RWPE2 (cell line): ENCODE measurements at places on chromosomes 1 and 21.

DNA sequence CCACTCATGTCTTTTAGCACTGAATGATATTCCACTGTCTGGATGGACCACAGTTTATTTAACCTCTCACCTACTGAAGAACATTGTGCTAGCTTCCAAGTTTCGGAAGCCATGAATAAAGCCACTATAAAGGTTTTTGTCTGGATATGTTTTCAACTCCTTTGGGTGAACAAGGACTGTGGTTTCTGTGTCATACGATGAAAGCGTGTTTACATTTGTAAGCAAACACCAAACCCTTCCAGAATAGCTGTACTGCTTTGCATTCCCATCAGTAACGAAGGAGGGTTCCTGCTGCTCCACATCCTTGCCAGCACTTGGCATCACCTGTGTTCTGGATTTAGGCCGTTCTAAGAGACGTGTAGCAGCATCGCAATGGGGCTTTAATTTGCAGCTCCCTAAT is 10.7 kb upstream of the ARHGEF16 start:
- DNase-seq = no peak

GRCh38 chr1:150621497-150622302 is 7.7 kb downstream of the ENSA start:
- no peak for DNase-seq

DNA sequence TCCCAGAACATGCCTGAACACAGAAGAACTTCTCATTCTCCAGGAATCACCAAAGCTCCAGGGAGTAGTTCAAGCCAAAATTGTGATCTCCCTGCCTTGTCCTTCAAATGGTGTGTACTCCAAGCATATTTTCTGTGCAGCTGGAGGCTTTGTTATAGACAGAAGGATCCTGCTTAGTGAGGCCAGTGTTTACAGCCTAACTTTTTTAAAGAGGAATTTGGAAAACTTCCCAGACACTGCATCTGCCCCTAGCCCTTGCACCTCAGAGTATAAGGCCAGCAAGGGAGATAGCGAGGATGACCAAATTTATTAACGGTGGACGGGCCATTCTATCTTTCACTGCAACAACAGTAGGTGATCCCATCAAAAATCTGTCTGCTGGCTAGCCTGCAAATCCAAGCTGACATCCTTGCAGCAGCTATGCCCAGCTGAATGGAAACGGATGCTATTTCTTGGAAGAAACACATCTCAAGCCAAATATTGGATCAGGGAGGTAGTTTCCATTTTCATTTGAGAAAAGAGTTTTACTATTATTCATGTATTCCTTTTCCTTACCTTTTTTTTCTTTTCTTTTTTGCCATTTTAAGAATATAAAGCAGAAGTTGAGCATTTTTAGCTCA is 249.8 kb downstream of the USH2A start:
- DNase-seq = no peak

GRCh38 chr1:215987092-215987875 is 420.2 kb downstream of the KCTD3 start:
- DNase-seq = no peak

GRCh38 chr1:61433646-61434045 is 291.3 kb downstream of the TM2D1 start:
- no peak for DNase-seq

DNA sequence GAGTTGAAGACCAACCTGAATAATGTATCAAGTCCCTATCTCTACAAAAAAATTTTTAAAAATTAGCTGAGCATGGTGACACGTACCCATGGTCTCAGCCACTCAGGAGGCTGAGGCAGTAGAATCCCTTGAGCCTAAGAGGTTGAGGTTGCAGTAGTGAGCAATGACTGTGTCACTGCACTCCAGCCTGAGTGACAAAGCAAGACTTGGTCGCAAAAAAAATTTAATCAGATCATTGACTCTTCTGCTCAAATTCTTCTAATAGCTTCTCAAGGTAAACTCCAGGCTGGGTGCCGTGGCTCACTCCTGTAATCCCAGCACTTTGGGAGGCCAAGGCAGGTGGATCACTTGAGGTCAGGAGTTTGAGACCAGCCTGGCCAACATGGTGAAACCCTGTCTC is 85.9 kb upstream of the PUM1 start:
- DNase-seq = no peak
